ENCODE measurements at places on chromosomes 7 and 10. TPM values are rescaled to one million over a fixed set of nuclear protein-coding genes. Genes with fewer than 3 reads are reported as not detected.

ACSM6 gene
- polyA plus RNA-seq = not detected

DOCK4 gene
- polyA plus RNA-seq = 5.2 TPM

SPDYE2B gene
- polyA plus RNA-seq = not detected

CISD1 gene
- 61.8 TPM for polyA plus RNA-seq

COL13A1 gene
- polyA plus RNA-seq = 2.4 TPM

OIT3 gene
- not detected for polyA plus RNA-seq

TMEM178B gene
- not detected for polyA plus RNA-seq

- no peak for DNase-seq
Observed at GRCh38 chr10:92142512-92142911, 148.4 kb downstream of the CPEB3 start.

DNA sequence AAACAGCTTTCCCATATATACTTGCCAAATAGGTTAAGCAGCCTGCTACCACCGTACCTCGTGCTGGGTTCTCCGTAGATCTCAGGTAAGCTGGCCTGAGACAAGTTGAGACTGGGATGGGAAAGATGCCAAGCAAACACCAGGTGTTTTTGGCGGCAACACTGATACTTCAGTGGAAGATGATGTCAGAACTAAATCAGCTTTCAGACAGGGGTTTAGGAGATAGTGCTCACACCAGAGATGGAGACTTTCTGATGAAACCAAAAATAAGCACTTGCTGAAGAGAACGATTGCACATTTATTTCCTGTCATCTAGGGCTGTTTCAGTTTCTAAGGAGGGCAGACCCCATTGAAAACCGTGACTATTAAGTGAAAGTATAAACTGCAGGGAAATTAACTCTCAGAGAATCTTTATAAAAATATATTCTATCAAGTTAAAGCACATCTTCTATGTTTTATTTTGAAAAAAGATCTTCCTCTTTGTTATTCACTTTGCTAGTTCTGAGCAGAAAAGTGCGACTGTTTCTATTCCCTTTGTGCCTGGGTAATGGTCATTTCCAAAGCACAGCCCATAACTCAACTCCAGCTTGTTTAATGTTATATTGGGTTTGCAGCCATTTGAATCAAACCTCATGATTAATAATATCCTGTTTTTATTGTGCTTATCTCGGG is 149.9 kb downstream of the CPED1 start:
- DNase-seq = peak; percentile 78

GRCh38 chr10:22932626-22933370 is 4.9 kb downstream of the ARMC3 start:
- DNase-seq = no peak

GRCh38 chr7:155224116-155224811 is 73.4 kb upstream of the INSIG1 start:
- DNase-seq = peak; percentile 60

DNA sequence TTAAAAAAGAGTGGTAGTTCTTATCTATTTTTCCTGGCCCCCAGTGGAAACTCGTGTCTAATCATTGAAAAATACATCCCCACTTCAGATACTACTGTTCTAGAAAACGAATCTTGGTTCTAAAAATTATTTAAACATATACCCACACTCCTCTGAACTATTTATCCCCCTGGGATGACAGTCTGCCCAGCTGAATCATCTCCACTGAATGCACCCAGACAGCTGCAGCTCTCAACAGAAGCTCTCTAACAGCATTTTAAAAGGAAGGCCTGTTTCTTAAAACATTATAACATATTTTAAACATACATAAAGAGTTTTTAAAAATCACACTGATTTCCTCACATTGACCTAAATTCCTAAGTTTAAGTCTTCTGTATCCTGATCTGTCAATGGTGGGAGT is 544.6 kb upstream of the PHF14 start:
- DNase-seq = no peak

- no peak for DNase-seq
Observed at GRCh38 chr10:119451300-119451896, 91.1 kb downstream of the RGS10 start.

- DNase-seq = no peak
Observed at GRCh38 chr10:86586516-86586915, 64.9 kb upstream of the WAPL start.

DNA sequence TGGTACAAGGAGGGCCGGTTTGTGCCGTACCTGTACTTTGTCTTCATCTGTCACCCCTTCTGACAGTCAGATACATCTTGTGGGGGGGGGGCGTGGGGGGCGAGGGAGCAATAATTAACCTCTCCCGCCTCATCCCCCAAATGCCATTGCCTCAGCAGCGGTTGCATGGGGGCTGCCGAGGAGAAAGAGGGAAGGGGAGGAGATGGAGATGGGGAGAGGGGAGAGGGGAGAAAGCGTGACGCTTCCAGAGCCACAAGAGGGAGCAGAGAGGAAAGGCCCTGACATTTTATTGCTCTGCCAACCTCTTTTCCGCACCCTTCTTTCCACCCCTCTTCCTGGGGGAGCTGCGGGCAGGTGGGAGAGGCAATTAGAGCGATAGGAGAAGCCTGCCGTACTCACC is 11.8 kb downstream of the KAZALD1 start:
- DNase-seq = no peak

DNA sequence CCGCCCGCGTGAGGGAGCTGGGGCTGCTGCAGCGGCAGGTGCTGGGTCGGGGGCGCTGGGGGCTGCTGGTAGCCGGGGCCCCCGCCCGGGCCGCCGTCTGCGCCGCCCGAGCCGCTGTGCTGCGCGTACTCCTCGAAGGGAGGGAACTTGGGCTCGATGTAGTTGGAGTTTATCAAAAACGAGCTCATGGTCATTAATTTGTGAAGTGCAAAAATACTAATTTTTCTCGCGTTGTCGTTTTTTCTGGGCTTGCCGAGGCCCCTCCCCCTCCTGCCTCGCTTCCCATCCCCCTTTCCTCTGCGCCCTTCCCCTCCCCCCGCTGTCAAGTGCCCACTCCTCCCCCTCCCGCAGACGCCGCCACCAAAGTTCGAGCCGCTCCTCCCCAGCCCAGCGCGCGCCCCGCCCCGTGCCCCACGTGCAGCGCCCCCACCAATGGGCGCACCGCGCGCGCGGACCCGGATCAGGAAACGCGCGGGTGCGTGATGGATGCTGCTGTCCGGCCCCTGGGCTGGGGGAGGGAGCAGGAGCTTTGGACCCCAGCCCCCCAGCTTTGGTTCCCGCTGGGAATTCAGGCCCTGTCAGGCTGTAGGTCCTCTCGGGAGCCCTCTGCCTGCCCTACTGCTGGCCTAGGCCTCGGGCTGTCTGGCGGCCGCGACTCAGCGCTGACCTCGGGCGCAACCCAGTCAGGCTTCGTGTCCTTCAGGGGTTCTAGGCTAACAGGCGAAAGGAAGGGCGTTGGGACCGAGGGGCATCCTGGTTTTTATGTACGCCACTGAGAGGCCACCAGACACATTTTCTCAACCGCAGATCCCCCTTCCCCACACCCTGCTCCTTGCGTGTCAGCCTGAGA is at the start of gene HOXA4:
Gene HOXA4, minus strand, starts transcription at position 218 of the 850 bp plus-strand sequence. Its CDS starts 24 bp downstream, at position 194.
- peak; percentile 73 for DNase-seq

- DNase-seq = no peak
Observed at GRCh38 chr7:69871886-69872569, 273.8 kb downstream of the AUTS2 start.

GRCh38 chr10:83991986-83992753 is 147.1 kb upstream of the GHITM start:
- no peak for DNase-seq

GRCh38 chr7:97513326-97513725 is 218.6 kb upstream of the TAC1 start:
- DNase-seq = no peak

- DNase-seq = peak; percentile 65
Observed at GRCh38 chr10:97584060-97584797, at the start of gene HOGA1. TSS of gene HOGA1 (plus strand) at chr10:97584389. CDS start at chr10:97584704, 315 bp downstream.

DNA sequence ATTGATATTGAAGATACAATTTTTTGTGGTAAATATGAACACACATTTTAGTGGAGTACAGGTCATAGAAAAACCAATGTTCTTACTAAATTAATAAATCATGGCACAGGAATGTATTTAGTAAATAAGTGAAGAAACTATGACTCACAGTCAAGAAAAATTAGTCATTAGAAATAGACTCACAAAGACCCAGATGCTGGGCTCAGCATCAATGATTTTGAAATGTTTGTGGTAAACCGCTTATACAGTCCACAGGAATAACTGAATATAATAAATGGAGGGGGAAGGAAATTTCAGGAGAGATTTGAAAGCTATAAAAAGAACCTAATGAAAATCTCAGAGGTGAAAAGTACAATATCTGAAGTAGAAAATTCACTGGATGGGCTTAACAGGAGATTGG is 138.3 kb upstream of the ADCY1 start:
- peak; percentile 86 for DNase-seq

DNA sequence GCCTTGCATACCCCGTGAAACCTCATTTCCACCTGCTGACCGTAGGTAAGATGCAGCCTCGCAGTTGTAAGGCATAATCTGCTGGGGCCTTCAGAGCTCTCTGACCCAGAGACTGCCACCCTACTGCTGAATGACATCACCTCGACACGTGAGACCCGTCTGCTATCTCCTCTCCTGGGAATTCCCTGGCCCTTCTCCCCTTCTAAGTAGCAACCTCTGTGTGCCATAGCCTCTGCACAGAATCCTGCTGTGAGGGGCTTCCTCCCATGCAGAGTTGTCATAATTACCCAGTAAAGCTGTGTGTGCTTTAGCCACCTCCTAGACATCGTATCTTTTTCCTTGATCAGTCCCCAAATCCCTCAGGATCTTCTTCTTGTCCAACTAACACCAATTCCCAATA is 106.7 kb downstream of the CACNB2 start:
- no peak for DNase-seq

DNA sequence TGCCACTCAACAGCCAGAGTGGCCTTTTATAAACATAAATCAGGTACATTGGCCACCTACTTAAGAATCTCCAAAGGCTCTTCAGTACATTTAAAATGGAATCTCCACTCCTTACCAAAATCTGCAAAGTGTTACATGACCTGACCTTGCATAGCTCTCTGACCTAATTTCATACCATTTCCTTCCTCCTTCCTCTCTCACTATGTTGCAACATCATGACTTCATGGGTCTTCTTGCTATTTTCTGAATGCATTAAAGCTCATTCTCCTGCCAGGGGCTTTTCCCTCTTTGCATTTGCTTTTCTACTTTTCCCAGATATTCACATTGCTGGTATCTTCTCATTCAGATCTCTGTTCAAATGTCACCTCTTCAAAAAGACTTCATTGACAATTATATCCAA is 22.1 kb upstream of the PPP1R17 start:
- no peak for DNase-seq

DNA sequence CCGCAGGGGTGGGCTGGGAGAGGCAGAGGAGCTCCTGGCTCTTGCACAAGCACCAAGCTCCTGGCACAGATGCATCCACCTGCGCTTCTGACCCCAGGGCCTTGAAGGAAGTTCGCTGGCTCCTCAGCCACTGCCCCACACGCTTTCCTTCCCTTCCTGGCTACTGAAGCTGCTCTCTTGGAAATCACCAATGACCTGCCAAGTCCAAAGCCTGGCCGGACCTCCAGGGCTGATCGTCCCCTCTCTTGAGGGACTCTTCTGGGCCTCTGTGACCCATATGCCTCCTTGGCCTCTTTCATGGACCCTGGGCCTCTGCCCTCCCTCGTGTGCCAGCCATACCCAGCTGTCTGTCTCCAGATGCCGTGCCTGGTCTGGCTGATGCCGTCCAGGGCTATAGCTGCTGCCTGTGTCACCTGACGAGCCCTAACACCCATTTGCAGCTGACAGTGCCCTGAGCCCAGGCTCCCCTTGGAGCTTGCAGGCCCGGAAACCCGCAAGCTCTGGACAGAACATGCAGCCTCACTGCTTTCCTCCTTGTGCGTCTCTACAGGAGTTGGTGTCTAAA is 113.4 kb downstream of the PRKAG2 start:
- no peak for DNase-seq

Measured in foreskin keratinocyte (primary cell).